CD4-positive, alpha-beta T cell treated with Interleukin-4 for 1 hour (primary cell): ENCODE measurements at places on chromosomes 2 and 18.

DNA sequence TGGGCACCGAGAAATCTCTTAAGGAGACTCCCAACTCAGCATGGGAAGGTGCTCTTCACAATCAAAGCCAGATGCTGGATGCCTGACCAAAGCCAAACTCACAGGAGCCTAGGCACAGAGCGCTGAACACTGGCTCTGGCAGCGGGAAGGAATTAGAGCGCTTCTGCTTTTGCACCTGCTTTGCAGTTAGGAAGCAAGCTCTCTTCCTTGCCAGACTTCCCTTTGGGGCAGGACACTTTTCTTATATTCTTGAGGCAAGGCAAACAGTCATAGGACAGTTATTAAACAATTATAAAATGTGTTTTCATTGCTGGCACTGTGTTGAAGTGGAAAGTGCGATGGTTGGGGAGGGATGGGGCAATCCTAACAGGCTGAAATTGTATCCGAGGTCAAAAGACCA lies 79.6 kb upstream of the DNMT3A start:
- no peak for DNase-seq

- DNase-seq: no peak
These were observed 66.2 kb upstream of the LCLAT1 start for GRCh38 chr2:30380824-30381223.

DNA sequence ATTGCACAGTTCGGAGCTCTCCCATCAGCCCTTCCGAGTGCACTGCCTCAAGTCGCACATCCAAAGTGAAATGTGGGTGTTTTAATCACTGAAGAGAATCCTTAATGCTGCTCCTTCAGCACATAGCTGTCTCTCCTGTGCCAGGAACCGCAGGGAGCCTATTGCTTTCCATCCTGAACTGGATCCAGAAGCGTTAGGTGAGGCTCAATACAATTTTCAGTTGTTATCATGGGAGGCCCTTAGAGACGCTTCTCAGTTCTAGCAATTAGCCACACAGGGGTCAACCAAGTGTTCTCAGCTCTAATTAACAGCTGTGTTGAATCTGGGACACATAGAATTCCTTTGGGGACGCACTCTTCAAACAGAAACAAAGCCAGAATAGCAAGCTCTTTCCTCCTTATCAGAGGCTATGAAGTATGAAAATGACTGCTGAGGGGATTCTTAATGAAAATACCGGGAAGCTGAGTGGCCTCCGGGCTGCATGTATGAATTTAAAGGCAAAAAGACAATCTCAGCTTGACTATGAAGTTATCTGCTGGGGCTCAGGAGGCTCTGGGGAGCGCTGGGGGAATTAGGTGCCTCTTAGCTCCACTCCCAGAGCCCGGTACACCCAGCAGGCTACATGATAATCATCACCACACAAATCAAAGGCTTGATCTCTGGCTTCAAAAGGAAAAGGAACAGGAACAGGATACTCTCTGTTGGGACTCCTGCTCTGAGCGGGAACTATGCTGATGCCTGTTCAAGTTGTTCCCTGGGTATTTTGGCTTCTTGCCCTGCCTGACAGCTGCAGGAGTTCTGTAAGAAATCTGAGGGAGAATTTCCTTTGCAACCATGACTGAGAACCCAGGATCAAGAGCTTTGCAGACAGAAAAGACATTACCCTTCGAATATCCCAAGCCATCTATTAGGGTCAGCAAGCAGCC lies 55.4 kb upstream of the NCOA1 start:
- no peak for DNase-seq

GRCh38 chr18:58779529-58779928 lies 85.1 kb upstream of the ZNF532 start:
- no peak for DNase-seq

- DNase-seq: no peak
These were observed 381.6 kb upstream of the TRIB2 start for GRCh38 chr2:12335131-12335530.
